NCI-H460 (cell line): ENCODE measurements at places on chromosomes 12 and 14. TPM values are rescaled to one million over a fixed set of nuclear protein-coding genes. Genes with fewer than 3 reads are reported as not detected.
A peak's percentile ranks its signal among the peaks of the same experiment; 100 is the strongest.

BICDL1 gene
- total RNA-seq = 3.2 and 4.2 TPM in 2 replicates

PPP1R13B gene
- total RNA-seq = 1.4 and 1.7 TPM in 2 replicates

EML1 gene
- 9.7 and 12.7 TPM in 2 replicates for total RNA-seq

CLEC2D gene
- 0.29 and 1.5 TPM in 2 replicates for total RNA-seq

ANO2 gene
- not detected in 2 replicates for total RNA-seq

TAS2R13 gene
- 0.35 and 0.87 TPM in 2 replicates for total RNA-seq

AMHR2 gene
- 0.15 TPM in 1 of 2 replicates, not detected in the other for total RNA-seq

MARS1 gene
- total RNA-seq = 277 and 346 TPM in 2 replicates

ZDHHC22 gene
- total RNA-seq = not detected in 2 replicates

ATG101 gene
- 92.1 and 96.9 TPM in 2 replicates for total RNA-seq

KRT75 gene
- total RNA-seq = not detected in 2 replicates

DNA sequence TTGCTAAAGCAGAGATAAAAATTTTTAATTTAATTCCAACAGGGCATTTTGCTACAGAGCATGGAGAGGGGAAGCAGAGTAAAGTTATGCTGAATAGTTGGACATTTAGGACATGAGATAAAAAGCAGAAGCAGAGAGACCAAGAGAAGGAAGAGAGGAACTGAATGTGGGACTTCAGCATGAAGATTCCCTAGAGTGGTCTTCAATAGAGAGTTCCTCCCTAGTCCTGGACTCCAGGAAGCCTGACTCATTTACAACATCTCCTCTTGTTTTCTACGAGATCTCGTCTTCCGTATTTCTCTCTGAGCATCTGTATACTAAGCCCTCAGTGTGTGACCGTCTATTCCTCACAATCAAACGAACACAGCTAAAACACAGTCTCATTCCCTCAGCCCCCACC, 35.2 kb upstream of the IFT81 start:
- no peak for DNase-seq

DNA sequence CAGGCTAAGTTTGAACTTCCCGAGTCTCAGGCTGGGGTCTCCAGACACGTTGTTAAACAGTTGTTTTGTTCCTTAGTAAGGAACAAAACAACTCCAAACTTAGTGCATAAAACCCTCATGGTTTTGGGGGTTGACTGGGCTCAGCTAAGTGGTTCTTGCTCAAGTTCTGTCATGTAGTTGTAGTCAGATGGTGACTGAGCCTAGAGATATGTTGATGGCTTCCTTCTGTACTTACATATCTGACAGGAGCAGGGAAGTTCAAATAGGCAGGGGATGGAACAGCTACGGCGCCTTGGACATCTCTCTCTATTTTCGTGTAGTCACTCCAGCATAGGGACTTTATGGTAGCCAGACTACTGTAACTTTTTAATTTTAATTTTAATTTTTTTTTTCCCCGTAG, 45.7 kb downstream of the SPATS2 start:
- no peak for DNase-seq

- DNase-seq = peak; percentile 45
Measured at GRCh38 chr12:21697904-21698630, 40.4 kb upstream of the LDHB start.

DNA sequence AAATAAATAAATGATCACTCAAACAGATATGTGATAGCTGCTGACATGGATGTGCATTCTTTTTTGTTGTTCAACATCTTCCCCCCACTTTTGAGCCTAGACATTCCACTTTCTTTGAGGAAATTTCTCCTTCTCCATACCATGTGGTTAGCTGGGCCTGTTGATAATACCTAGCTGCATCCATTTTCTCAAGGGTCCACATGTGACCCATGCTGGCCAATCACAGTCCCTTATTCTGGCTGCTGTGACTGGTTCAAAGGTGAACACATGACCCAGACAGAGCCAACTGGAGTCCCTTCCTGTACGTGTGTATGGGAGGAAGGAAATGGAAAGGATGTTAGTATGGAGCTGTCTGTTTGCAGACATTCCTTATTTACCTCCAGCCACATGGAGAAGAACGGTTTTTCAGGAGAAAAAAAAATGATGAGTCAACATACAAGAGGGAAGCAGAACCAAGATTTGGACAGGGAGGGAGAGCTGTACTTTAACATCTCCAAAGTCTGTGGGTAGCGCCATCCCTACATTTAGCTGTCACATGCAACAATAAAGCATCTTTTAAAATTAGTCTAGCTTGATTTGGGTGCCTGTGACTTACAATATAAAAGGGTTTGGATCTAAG, 391.7 kb upstream of the TBX3 start:
- no peak for DNase-seq

DNA sequence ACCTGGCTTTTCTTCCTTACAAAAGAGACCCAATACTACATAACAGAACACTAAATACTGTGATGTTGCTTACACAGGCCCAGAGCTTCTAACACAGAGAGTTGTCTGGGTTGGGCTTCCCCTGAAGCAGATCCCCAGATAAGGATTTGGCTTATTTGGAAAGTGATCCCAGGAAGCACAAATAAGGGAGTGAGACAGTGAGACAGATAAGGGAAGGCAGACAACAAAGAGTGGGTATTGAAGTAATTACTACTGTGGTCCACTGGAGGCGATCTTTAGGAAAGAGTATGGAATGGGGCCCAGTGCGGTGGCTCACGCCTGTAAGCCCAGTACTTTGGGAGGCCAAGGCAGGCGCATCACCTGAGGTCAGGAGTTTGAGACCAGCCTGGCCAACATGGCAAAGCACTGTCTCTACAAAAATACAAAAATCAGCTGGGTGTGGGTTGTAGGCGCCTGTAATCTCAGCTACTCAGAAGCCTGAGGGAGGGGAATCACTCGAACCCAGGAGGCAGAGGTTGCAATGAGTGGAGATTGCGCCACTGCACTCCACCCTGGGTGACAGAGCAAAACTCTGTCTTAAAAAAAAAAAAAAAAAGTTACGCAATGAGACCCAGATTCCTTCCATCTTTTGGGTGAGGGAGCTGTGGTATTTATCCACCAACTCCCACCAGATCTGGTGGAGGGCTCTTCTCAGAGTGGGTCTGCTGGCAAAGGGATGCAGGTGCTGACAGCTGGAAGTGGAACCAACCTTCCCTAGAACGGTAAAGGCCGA, 10.2 kb upstream of the C12orf43 start:
- no peak for DNase-seq

- DNase-seq = no peak
Measured at GRCh38 chr12:114580306-114580705, 103.7 kb downstream of the TBX3 start.

DNA sequence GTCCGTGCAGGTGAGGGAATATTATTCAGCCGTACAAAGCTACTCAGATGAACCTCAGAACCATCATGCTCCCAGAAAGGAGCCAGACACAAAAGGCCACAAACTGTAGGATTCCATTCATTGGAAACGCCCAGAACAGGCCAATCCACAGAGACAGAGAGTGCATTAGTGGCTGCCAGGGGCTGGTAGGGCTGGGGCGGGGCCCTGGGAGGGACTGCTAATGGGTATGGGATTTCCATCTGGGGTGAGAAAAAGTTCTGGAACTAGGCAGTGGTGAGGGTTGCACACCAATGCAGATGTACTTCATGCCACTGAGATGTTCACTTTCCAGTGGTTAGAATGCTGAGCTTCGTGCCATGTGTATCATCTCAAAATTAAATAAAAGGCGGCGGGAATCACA, 101.1 kb downstream of the RFLNA start:
- DNase-seq = no peak

- DNase-seq = no peak
Measured at GRCh38 chr12:105228494-105228893, 7.5 kb downstream of the APPL2 start.

DNA sequence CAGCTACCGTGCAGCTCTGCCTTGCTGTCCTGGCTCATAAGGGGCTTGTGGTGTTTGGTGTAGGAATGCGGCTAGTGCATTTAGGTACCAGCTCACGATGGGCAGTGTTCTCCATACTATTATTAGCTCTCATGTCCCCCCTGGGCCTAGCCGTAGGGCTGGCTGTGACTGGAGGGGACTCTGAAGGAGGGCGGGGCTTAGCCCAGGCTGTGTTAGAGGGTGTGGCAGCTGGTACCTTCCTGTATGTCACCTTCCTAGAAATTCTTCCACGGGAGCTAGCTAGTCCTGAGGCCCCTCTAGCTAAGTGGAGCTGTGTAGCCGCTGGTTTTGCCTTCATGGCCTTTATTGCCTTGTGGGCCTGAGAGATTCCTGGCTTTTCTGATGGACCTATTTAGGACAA, 2.1 kb downstream of the SLC39A2 start:
- no peak for DNase-seq

DNA sequence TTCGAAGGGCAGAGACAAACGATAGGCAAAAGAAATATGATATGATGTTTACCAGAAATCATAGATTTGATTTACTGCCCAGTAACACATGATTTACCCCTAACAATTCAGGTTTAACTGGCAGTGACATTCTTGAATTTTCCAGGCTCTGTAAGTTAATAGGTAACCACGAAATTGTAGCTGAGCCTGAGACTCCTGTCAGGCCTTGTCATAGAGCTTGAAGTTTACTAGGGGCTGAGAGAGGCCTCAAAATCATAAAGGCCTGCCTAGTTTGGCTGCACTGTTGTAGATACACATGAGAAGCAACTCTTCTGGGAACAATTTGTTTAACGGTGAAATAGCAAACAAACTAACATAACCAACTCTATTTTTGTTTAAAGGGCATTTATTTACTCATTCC, 3.3 kb downstream of the ERP27 start:
- no peak for DNase-seq

GRCh38 chr12:58368001-58368400, 426.6 kb downstream of the ATP23 start:
- no peak for DNase-seq

DNA sequence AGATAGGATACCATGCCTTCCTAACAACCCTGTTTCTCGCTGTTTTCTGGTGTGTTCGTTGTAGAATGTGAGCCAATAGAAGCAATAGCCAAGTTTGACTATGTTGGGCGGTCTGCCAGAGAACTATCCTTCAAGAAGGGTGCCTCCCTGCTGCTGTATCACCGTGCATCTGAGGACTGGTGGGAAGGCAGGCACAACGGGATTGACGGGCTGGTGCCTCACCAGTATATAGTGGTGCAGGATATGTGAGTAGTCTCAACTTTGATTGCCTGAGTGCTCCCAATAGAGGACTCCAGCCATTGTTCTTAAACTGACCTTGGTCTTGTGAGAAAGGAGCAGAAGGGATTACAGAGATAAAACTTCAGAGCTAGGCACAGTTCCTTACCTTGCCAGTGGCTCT, 96.2 kb downstream of the KICS2 start:
- no peak for DNase-seq

DNA sequence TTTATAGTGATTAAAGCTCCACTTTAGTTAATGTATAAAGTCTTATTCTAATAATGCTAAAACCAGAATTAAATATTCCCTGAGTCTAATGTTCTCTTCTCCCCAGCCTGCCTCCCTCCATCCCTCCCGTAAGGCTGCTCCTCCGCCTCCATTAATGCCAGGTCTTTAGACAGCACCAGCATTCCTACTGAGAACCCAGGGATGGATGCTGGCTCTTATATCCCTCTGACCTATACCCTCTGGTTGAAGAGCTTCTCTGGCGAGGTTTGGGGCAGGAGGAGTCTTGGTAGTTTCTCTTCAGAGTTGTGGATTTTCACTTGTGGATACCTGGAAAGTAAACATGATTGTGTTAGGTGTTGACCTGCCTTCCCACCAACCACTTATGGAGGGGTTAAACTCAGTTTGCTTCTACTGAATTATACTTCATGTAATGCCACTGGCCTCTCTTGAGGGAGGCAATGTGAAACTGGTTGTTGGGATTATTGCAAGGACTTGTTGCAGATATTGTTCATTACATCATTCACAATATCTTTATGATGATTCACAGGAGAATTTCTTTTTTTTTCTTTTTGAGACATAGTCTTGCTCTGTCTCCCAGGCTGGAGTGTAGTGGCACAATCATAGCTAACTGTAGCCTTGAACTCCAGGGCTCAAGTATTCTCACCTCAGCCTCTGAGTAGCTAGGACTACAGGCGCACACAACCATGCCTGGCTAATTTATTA, 11.1 kb upstream of the SMAGP start:
- no peak for DNase-seq

GRCh38 chr12:18676996-18677588, 60.7 kb downstream of the PLCZ1 start:
- DNase-seq = no peak

DNA sequence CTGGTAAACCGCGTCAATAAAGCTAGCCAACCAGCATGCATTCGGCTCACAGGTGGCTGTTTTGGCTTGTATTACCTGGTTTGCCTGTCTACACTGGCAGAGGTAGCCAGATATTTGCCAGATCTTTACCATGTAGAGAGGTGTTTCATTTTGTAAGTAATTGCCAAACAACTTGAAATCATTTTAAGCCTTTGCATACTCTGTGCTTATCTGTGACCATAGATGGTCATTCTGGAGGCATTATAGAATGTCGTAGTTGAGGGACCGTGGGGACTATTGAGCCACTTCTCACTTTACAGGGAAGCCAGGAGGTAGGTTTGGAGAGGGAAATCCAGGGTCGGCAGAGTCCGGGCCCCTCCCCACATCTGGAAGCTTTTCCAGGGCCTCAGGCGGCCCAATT, 5.9 kb downstream of the ADGRD1 start:
- DNase-seq = no peak

GRCh38 chr12:3571323-3571722, 80.3 kb downstream of the PRMT8 start:
- no peak for DNase-seq
